ENCODE measurements at places on chromosomes 2 and 18. TPM values are rescaled to one million over a fixed set of nuclear protein-coding genes. Genes with fewer than 3 reads are reported as not detected.

The ADAM23 gene
- total RNA-seq, result 2.7 TPM

The KLHL30 gene
- total RNA-seq, result 6.7 TPM

The RAB6C gene
- 0.42 TPM for total RNA-seq

The CFC1 gene
- total RNA-seq, result not detected

- H3K4me1 ChIP-seq, result no peaks in the 10 kb centered on the region
- H3K36me3 ChIP-seq, result no peaks in the 10 kb centered on the region
- no peak for DNase-seq
- H3K27me3 ChIP-seq, result no peaks in the 10 kb centered on the region
These were observed 8.6 kb upstream of the PLB1 start for GRCh38 chr2:28487258-28487657.

DNA sequence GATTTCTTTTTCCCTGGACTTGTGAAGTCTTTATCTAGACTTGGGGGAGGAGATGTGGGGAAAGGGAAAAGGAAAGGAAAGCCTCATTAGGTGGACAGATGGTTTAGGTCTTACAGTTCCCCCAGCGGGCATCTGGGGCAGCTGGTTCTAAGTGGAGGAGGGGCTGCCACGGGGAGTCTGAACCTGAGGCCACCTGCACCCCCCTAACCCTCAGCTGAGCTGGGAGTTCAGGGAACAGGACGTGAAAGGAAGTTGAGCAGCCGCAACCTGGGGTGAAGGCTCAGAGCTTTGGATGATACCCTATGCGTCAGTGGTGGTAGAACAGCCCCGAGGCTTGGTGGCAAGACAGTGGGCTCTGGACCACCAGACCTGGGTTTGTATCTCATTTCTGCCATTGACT is 26.8 kb downstream of the ITM2C start:
- DNase-seq, result no peak
- no peaks in the 10 kb centered on the region for H3K4me1 ChIP-seq
- peaks cover 13% of the 10 kb centered on the region for H3K27me3 ChIP-seq
- H3K4me3 ChIP-seq, result no peak overlapping the region
- H3K36me3 ChIP-seq, result no peaks in the 10 kb centered on the region
- no peak overlapping the region for H3K27ac ChIP-seq

DNA sequence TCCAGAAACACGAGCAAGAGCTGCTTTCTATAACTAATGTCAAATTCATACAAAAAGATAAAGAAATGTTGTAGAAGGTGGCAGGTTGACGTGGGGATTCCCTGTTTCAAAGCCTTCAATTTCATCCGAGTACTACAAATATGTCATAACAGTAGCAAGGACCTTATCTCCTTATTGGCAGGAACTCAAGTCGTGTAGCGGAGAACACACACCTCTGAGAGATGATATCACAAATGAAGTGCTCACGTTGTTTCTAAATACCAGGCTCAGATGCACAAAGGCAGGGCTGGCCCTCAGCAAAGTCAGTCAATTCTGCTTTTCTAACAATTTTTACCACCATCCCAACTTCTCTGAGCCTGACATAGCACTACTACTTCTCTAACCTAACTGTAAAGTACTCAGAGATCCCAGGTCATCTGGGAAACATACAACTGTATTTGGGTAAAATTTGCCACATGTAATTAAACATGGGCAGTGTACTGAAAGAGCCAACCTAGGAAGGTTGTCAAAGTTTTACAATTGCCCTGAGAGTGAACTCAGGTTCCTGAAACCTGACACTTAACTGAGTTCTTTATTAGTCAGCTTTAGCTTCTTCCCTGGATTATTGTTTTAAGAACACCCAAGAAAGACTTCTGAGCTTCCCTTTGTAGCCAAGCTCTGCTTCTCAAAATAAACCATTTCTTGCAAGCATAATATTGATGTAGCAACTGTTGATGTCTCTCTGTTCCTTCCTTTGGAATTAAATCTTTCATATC is 813.7 kb upstream of the ACVR2A start:
- H3K27ac ChIP-seq, result peak overlapping the region; percentile 41
- H3K4me3 ChIP-seq, result no peak overlapping the region
- no peaks in the 10 kb centered on the region for H3K36me3 ChIP-seq
- no peak for DNase-seq
- peaks cover 44% of the 10 kb centered on the region for H3K4me1 ChIP-seq

DNA sequence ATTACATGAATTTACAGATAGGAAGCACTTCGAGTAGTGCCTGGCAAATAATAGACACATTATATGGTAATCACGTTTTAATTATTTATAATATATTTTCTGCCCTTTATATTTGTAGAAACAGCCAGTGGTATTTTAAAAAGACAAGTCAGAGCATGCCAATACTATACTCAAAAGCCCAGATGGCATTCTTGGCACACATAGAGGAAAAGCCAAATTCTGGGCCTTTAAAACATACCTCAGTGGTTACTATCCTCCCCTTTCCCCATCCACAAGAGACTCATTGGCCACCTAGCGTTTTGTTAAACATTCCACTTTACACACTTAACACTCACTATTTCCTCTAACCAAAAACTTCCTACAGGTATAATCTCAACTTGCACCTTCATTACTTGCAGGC is 63.3 kb upstream of the ZNF804A start:
- no peak for DNase-seq
- no peaks in the 10 kb centered on the region for H3K4me1 ChIP-seq
- H3K36me3 ChIP-seq, result no peaks in the 10 kb centered on the region
- H3K4me3 ChIP-seq, result no peak overlapping the region
- H3K27ac ChIP-seq, result no peak overlapping the region
- no peaks in the 10 kb centered on the region for H3K27me3 ChIP-seq
